Type B pancreatic cell (in vitro differentiated cells): ENCODE measurements at places on chromosomes 4 and X.

DNA sequence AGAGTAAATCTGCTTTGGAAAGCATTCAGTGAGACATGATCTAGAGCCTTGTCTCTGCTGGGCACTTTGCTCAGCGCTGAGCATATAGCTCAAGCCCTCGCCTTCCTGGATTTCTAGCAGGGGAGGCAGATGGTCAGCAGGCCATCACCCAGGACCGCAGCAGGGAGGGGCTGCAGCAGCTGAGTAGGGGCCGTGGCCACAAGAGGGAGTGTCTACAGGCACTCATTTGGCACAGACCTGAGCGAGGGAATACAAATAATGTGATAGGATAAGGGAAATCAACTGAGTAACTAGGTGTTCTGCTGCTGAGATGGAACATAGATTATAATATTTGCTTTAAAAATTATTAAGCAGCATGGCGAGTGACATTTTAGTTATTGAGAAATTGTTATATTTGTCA, 30.2 kb downstream of the OFD1 start:
- no peak for DNase-seq
- H3K27me3 ChIP-seq = no peaks in the 10 kb centered on the region
- peaks cover 27% of the 10 kb centered on the region for H3K36me3 ChIP-seq
- no peak overlapping the region for H3K27ac ChIP-seq
- no peak overlapping the region for H3K4me3 ChIP-seq

- DNase-seq = no peak
- H3K27me3 ChIP-seq = no peaks in the 10 kb centered on the region
- no peak overlapping the region for H3K4me3 ChIP-seq
- no peak overlapping the region for H3K27ac ChIP-seq
- no peaks in the 10 kb centered on the region for H3K36me3 ChIP-seq
Observed at GRCh38 chr4:39169426-39169825, 12.9 kb upstream of the WDR19 start.

DNA sequence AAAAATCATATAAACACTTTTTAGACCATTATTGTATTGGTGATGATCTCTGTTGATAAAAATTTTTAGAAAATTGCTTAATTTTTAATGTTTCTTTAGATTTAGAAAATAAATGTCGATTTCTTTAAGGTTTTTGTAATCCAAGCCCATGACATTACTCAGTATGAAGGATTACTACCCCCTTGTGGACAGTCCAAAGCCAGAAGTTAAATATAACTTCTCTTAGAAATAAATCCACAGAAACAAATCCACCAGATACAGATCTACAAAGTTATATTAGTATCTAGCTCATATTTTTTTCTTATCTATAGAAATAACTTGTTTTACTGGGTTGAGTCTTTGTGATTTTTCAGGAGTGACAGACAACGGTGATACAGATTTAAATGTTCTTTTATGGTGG, 18.9 kb downstream of the TIFA start:
- H3K27ac ChIP-seq = no peak overlapping the region
- no peaks in the 10 kb centered on the region for H3K4me1 ChIP-seq
- DNase-seq = no peak
- H3K4me3 ChIP-seq = no peak overlapping the region

DNA sequence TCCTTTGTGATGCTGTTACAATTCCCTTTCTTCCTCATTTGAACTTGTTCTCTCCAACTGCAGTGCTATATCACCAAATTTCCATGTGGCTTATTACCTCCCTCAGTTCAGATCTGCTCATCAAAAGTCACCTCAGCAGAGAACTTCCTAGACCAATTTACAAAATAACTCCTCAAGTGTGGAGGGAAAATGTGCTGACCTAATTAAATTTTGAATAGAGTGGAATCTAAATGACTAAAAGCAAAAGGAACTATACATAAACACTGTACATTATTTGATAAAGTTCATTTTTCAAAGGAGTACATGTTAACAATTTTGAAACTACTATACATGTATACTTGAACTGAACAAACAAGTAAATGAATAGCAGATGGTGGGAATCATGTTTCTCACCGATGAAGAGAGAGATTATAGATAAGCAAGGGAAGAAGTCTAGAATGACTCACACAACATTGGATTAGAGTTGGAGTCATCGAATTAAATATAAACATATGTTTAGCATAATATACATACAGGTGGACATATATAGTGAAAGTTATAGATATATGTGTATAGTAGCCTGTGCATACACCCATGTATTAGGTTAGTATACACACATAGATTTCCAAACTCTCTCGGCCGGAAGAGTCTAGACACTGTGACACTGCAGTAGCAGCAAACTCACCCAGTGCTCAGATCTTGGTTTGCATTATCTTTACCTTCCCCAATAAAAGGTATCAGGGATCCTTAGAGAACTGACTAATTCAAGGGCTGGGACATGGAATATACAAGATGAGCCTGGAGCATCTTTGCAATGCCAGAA, 318.7 kb downstream of the PCDH18 start:
- no peak overlapping the region for H3K4me3 ChIP-seq
- no peaks in the 10 kb centered on the region for H3K27me3 ChIP-seq
- H3K36me3 ChIP-seq = no peaks in the 10 kb centered on the region
- H3K4me1 ChIP-seq = peaks cover 4% of the 10 kb centered on the region
- DNase-seq = no peak

DNA sequence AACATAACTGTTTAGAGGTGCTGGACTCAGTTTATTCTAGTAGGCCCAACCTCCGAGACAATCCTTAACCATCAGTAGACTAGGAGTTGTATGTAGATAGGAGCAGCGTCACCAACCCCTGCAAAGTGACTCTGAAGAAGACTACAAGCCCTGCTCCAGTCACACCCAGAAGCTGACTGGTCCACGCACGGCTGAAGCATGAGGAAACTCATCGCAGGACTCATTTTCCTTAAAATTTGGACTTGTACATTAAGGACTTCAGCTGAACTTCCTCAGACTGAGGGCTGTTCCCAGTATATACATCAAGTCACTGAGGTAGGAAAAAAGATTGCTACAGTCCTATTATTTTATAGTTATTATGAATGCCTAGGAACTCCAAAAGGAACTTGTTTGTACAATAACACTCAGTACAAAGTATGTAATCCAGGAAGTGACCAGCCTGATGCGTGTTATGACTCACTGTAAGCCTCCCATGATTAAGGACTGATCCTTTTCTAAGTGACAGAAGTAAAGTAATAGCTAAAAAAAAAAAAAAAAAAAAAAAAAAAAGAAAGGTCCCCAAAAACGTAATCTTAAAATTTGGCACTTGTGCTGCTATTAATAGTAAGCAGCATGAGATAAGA, 41.6 kb upstream of the UGT2B7 start:
- H3K4me1 ChIP-seq = peaks cover 19% of the 10 kb centered on the region
- no peak for DNase-seq
- no peak overlapping the region for H3K4me3 ChIP-seq
- H3K27me3 ChIP-seq = no peaks in the 10 kb centered on the region
- H3K36me3 ChIP-seq = no peaks in the 10 kb centered on the region
- H3K27ac ChIP-seq = peak overlapping the region; percentile 71

- DNase-seq = no peak
- H3K27ac ChIP-seq = no peak overlapping the region
- no peaks in the 10 kb centered on the region for H3K27me3 ChIP-seq
- H3K36me3 ChIP-seq = no peaks in the 10 kb centered on the region
Observed at GRCh38 chr4:53732661-53733060, 141.4 kb upstream of the LNX1 start.
